ENCODE measurements at places on chromosomes 4 and X.

- no peak for DNase-seq
Observed at GRCh38 chrX:24833695-24834094, 140.0 kb downstream of the POLA1 start.

GRCh38 chrX:52574416-52575275, 57.8 kb upstream of the XAGE1B start:
- no peak for DNase-seq

GRCh38 chr4:123304151-123304964, 92.2 kb upstream of the SPRY1 start:
- peak; percentile 63 for DNase-seq

- no peak for DNase-seq
Observed at GRCh38 chr4:176841711-176842112, 49.0 kb upstream of the VEGFC start.

DNA sequence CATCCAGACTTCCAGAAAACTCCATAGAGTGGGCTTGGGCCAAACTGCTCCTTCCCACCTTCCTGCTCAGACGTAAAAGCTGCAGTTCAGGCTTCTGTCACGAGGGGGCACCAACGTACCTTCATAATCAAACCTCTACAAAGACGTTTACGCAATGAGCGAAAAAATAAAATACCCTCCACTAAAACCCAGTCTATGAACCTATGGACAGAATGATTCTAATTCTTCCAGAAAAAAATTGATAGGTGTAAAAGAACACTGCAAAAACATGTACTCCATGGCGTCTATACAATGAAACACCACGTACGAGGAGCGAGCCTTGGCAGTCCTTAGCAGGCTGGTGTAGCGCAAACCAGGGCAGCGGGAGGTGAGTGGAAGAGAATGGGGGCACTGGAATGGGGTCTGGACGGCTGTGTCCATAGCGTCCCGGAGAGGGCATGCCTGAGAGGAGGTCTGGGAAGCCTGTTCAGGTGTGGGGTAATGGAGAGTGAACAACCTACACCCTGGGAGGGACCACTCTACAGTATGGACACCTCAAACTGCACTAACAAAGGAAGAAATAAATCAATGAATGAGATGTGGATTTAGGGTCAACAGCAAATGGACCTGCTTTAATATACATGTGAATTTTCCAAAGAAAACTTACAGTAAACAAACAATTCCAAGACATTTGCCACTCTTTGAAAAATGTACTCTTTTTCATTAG, 14.4 kb upstream of the RAB40A start:
- DNase-seq = peak; percentile 25

DNA sequence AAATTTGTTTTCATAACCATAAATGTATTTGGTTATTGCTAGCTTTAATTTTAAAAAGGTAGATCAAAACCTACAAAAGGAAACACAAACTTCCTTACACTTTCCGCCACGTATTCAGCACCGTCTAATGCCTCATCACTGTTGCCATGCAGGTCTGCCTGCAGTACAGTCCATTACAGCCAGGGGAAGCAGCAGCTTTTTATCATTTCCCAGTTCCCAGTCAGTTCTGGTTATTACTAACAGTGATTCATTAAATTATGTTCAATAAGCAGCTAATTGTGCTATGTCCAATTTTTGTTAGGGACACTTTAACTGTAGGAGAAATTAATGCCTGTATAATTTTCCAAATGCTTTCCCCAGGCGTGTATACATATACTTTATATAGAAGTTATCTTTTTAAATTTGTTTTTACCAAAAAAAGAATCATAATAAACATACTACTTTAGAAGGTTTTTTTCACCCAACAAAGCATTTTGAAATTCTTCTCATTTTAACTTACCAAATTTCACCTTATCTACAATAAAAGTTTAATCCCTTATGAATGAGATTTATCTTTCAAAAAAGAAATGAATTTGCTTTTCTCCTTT, 93.3 kb downstream of the ANXA3 start:
- DNase-seq = no peak

DNA sequence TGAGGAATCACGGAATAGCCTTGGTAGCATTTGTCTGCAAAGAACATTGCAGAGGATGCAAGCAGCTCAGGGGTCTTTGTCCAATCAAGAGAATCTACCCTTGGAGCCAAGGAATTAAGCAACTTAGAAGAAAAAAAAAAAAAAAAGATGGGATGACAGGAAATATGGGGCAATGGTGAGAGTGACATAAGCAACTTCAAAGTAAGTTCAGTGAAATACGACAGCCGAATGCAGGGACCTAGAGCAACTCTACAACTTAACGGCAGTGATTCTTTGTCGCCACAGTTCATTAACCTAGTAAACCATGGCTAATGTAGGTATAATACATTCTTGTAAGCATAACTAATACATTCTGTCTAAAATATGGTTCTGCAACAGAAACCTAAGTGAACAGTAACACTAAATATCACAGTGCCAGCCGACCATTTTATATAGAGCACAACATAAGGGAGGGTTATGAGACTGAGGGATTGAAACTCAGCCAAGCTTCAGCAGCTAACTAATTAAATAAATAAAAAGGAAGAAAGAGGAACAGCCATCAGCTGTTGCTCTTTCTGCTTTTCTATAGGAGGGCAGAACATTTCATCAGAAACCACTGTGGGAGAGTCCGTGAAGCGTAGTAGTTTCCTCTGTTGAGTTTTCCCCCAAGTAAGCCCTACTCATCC, 74.7 kb downstream of the PPARGC1A start:
- DNase-seq = no peak

- DNase-seq = no peak
Observed at GRCh38 chrX:47497271-47497888, 14.4 kb upstream of the ZNF41 start.

- no peak for DNase-seq
Observed at GRCh38 chr4:74504212-74504611, 59.3 kb downstream of the AREG start.

DNA sequence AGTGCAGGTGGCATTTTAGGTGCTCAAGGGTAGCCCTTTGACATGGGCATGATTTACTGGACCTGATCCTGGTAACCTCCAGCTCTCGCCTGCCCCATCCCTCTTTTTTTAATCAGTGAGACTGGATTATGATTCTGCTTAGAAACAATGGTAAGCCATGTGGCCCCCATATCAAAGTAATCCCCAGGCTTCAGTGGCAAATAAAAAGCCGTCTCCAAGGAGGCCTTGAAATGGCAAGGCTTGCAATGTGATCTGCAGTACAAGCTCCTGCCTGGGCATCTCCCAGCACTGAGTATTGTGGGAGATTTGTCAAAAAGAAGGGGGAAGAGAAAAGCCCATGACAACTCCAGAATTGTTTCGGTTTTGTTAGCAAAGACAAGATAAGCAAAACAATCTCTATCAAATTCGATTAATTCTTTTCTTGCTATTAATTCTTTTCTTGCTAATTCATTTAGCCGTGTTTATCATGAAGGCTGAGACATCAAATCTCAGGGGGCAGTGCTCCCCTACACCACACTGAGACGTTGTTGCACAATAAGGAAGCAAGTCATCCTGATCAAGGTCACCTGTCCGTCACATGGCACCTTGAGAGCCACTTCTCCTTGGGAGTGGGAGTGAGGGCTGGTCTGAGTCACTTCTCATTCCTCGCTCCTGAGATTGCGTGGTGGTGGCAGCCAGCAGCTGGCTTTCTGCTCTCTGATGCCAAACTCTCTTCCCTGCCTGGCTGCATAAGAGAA, 312.7 kb upstream of the GATB start:
- no peak for DNase-seq

DNA sequence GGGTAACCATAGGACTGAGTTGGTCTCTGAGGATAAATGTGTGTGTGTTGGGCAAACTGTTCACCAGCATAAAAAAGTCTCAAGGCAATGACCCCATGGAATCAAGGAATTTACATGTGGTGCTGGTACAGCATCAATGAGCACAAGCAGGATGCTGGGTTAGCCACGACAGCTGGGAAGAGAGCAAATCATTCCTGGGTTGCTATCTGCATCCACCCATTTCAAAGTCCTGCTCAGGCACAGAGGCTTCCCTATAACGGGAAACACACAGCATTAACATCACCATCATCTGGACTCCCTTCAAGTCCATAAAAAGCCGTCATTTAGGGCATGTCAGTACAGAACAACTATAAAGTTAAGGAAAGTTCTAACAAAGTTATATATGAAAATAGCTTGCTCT, 41.6 kb downstream of the CCDC149 start:
- no peak for DNase-seq

- DNase-seq = no peak
Observed at GRCh38 chr4:121191361-121191760, 27.2 kb upstream of the TNIP3 start.

GRCh38 chr4:14149176-14150053, 521.9 kb upstream of the BOD1L1 start:
- no peak for DNase-seq

DNA sequence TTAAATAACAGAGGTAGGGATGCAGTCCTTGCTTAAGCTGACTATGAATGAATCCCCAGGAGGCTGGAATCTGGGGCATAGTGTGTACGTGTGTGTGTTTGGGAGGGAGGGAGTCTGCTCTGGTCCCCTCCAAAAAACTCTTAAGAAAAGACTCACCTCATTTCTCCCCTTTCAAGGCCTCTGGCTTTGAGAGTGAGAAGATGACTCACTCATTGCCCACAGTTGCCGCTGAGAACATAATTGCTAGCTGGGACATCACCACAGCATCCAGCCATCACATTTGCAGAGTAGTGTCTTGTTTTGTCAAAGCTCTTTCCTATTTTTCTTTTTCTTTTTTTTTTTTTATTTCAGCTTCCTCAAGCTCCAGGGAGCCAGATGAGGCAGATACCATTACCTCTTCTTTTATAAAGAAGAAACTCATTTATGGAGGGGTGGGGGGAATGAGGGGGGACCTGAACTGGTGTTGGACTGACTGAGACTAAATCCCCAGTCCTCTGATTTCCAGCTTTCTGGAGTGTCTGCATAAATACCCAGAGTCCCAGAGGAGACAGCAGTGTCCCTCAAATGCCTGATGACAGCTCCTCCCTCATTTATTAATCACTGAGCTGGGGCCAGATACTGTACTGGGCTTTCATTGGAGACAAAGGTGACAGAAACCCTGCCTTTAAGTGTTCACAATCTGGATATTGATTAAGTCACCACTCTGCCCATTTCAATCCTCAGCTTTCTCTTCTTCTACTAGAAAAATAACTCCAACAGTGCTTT, 61.9 kb upstream of the LAS1L start:
- no peak for DNase-seq

DNA sequence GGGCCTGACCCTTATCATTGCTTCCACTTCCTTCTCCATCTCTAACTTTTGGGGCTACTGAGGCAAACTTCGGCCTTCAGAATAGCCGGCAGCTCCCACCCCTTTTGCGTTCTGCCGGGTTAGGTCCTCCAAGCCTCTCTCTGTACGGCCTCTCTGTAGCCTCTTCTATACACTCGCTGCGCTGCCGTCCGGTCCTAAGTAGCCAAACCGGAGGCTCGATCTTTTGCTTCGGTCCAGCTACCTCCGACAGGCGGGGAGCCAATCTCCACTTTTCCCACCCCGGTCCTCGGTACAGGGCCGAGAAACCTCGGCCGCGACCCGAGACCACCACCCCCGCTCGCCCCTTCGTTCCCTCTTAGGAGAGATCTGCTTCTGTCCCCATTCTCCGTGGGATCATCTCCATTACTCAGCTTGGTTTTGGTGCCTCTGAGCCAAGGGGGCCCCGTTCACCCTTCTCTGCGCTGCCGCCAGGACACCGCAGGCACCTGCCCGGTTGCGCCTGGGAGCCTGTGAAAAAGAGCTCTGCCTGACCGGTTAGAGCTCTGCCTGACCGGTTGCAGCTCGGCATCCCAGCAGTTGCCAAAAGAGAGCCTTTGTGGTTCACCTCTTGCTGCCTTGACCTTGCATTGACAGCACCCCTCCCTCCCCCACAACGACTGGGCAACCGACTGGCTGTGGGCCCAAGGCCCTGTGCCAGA, 1.0 kb upstream of the HTR2C start:
- no peak for DNase-seq

GRCh38 chr4:120622601-120623000, 299.9 kb downstream of the PRDM5 start:
- DNase-seq = no peak

DNA sequence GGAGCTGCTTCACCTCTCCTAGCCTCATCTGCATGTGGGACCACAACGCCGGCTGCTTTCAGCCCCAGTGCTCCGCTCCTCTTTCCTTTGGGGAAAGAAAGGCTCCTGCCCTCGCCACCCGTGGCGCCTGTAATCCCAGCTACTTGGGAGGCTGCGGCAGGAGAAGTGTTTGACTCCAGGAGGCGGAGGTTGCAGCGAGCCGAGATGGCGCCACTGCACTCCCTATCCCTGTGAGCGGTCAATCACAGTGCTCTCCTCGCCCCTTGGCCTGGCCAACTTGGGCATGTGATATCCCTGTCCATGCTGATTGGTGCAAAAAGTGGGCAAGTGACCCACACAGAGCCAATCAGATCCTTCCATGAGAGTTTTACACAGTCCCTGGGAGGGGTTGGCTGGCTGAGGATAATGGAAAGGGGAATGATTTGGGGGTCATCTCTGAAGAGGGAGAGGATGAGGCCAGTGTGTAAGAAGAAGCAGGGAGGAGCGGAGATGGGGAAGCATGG, 56.2 kb downstream of the WFS1 start:
- no peak for DNase-seq

GRCh38 chr4:1883583-1883982, 12.4 kb downstream of the NSD2 start:
- DNase-seq = no peak

GRCh38 chrX:71618303-71618721, at the start of gene CXCR3:
Gene CXCR3 (minus strand): TSS chrX:71618511. CDS start chrX:71618449, 62 bp downstream.
- no peak for DNase-seq

- DNase-seq = no peak
Observed at GRCh38 chr4:173365359-173365996, 5.3 kb upstream of the SAP30 start.

GRCh38 chr4:115437739-115438138, 324.3 kb upstream of the NDST4 start:
- no peak for DNase-seq

- DNase-seq = no peak
Observed at GRCh38 chr4:14233126-14233525, 605.6 kb upstream of the BOD1L1 start.

- no peak for DNase-seq
Observed at GRCh38 chr4:106136777-106137331, 179.2 kb downstream of the TBCK start.

DNA sequence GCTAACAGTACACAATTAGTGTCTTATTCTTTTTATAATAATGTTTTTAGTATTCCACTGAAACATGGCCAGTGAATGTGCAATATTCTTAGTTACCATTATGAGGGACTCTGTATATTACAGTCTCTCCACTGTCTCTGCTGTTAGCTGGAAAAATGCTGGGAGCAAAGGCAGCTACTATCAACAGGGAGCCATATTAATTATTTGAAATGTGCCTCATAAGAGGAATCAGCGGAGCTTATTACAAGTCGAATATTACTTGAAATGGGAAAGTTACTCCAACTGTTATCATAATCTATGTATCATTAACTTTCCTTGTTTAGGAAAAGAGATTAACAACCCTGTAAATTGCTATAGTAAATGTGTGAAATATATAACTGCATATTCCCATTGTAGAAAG, 612.0 kb downstream of the ADGRL3 start:
- no peak for DNase-seq

GRCh38 chrX:118423558-118423957, 72.1 kb upstream of the DOCK11 start:
- DNase-seq = no peak

GRCh38 chr4:143021384-143021783, 163.3 kb upstream of the USP38 start:
- DNase-seq = no peak

- DNase-seq = no peak
Observed at GRCh38 chr4:7161721-7162214, 30.6 kb upstream of the SORCS2 start.

- no peak for DNase-seq
Observed at GRCh38 chr4:94649381-94650133, 108.2 kb upstream of the BMPR1B start.

All from H1 (cell line).